ENCODE measurements at places on chromosomes 7 and 10.

DNA sequence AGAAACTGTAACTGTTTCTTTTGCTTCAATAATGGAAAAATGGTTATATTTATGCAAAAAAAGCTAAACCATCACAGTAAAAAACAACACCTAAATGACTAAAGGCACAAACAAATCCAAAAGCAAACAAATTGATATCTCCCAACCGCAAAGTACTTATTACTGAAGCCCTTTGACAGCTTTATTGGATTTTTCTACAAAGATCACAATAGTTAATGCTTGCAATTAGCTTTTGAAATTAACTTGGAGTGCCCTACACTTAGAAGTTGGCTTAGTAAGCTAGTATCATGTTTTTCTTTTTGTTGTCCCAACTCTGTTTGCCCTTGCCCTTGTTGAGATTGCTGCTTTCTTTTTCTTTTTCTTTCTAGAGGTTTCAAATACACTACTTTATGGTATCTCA, 257.5 kb downstream of the INHBA start:
- DNase-seq: no peak

- no peak for DNase-seq
These were observed 35.0 kb upstream of the ACSL5 start for GRCh38 chr10:112338957-112339356.

- DNase-seq: no peak
These were observed 35.1 kb upstream of the GARS1 start for GRCh38 chr7:30559611-30560010.

DNA sequence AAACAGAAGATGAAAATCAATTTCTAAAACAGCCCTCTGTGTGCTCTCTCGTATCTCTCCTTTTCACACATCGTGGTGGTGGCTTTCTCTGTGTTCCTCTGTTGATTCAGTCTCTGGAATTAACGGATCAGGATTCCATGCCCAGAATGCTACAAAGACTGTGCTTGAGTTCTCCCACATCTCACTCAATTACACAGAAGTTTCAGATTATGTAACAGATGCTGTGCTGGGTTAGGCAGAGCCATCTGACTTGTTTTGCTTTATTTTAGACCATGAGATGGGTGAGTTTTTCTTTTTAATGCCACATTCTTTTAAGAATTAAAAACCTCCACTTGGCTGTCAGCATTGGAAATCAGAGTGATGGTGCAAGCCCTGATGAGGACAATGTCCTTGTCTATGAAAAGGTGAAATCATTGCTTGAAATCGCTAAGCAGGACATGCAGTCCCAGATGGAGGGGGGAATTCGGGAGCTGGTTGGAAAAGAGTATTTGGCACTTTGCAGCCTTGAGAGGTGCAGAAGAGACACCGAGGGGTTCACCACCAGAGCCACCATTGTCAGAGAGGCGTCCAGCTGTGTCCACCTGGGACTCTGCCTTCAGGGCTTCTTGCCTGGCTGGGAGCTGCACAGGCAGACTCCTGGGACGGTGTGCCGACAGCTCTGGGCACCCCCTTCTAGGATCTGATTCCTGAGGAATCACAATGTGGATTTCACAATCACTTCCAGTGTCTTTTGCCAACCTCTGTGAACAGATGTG, 80.4 kb downstream of the EGFR start:
- DNase-seq: no peak

DNA sequence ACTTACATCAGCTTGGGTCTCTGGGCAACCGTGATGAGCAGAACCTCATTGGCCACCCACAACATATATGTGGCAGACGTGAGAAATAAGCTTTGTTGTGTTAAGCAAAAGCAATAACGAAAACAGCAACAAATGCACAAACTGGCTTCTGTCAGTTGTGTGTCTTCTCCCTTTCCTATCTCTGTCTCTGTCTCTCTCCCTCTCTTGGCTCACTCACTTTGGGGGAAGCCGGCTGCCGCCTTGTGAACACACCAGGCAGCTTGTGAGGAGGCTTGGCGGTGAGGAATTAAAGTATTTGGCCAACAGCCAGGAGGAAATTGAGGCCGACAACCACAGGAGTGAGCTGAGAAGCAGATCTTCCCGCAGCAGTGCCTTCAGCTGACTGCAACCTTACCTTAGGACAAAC, 21.9 kb upstream of the CDCA7L start:
- no peak for DNase-seq

GRCh38 chr7:100400656-100401055, 27.4 kb downstream of the PILRA start:
- peak; percentile 61 for DNase-seq

DNA sequence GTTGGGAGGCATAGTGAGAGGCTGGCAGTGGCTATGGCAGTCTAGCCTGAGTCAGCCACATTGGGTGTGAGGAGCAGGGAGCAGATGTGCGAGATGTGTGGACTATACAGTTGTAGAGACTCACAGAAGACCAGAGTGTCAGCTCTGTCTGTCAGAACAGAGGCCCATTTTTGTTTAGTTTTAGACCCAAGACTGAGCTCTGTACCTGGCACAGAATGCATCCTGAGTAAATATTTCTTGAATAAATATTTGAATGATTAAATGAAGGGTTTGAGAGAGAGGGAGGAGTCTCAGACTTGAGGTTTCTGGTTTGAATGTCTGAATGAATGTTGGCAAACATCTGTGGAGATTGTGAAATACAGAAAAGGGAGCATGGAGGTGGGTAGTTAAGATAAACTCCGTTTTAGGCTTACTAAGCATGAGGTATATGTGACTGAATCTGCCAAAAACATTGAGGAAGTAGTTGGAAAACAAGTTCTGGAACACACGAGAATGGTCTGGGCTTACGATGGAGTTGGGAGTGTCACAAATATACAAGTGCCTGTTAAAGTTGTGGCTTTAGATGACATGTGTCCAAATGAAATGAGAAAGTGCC, 3.6 kb downstream of the SEC23IP start:
- DNase-seq: no peak

- DNase-seq: no peak
These were observed 136.2 kb downstream of the WDR11 start for GRCh38 chr10:120987359-120987758.

DNA sequence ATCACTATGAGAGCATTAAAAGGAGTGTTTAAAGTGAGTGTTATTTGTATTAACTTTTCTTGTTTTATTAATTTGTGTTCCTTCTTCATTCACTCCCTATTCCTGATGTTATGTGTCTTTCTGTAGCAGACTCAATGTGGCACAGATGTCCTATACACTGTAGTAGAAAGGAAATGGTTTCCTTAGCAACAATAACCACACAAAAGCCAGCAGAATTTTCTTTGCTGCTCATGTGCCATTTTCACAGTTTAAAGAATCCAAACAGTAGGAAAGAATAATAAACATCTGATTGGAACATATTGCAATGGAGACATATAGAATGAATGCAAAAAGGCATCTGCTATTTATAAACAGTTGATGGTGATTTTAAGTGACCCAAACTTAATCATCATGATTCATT, 763.6 kb downstream of the PHTF2 start:
- DNase-seq: no peak

DNA sequence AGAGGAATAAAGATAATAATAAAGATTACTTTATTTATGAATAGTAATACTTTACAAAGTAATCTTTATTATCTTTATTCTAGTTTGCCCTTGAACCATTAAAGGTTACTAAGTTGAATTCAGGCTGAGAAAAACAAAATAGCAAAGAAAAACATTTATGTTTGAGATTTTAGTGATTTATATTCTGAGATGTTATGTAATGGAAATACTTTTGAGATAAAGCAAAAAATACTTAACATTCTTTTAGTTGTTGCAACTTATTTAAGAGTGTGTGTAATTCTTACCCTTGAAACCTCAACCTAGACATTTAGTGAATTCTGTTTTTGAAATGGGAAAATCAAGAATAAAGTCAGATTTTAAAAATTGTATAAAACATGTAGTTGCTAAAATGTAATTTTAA, 40.0 kb downstream of the MINPP1 start:
- no peak for DNase-seq

DNA sequence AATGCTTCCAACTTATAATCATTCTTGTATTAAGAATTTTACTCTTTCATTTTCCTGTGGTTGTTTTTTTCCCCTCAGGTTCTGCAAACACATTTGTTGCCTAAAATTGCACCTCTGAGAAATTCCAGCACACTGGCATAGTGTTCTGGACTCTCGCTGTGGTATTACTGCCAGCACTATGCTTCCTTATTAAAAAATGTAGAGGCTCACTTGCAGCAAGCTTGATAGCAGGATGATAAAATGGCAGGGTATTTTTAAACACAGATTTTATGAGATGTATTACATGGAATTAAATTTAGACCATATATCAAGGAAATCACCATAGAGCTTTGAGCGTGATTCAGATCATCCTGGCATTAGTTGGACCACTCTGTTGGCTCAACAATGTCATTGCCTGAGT, 416.7 kb upstream of the AKR1E2 start:
- DNase-seq: no peak

GRCh38 chr10:133456041-133456951, 2.6 kb downstream of the SCART1 start:
- no peak for DNase-seq

Data from iPS-NIHi11 (cell line).